ENCODE measurements at places on chromosomes 5 and 9.

- DNase-seq: peak; percentile 57
Measured at GRCh38 chr9:98707166-98708102, 1.3 kb downstream of the GABBR2 start.

- peak; percentile 82 for DNase-seq
Measured at GRCh38 chr5:56270568-56271392, 37.6 kb upstream of the ANKRD55 start.

- no peak for DNase-seq
Measured at GRCh38 chr5:116448870-116449427, 125.7 kb downstream of the SEMA6A start.

DNA sequence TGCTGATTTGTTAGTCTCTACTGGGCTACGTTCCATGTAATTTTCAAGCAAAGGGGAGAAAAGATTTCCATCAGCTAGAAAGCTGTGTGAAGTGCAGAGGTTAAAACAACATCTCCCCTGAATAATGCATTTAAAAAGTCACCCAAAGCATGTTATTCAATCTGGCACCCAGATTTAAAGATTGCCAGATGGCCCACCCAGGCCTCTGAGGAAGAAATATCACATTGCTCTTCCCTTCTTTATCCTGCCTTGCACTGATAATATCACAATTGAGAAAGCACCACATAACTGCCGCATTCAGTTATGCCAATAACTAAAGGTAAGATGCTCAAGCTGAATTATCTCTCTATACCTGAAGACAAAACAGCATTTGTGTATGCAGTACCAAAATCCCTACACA is 119.4 kb upstream of the PUM3 start:
- DNase-seq: no peak

GRCh38 chr5:147170603-147171002 is 64.2 kb upstream of the STK32A start:
- no peak for DNase-seq

DNA sequence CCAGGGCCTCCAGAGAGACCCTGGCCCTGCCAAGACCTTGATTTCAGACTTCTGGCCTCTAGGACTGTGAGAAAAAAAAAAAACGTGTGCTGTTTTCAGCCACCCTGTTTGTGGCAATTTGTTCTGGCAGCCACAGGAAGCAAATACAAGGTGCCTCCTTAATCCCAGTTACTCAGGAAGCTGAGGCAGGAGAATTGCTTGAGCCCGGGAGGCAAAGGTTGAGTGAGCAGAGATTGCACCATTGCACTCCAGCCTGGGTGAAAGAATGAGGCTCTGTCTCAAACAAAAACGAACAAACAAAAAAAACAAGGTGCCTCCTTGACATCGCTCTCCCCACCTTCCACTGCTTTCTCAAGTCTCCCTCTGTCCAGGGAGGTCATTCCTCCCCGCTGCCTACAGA is 98.0 kb downstream of the GABBR2 start:
- DNase-seq: no peak

DNA sequence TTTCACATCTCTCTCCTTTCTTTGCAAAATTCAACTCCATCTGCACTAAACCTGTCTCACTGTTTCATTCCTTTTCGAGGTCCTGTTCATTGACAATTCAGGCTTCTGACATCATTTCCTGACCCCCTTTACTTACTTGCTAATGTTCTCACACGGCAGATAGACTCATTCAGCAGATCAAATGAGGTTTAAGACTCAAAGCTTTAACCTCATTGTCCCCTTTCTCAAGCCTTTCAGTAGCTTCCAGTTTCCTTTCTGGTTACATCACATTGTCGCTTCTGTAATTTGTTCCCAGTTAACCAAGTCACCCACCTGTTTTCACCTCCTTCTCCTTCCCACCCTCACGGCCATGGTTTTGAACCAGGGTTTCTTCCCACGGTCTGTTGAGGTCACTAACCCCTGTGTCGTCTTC is 143.4 kb upstream of the OTULINL start:
- DNase-seq: peak; percentile 28

DNA sequence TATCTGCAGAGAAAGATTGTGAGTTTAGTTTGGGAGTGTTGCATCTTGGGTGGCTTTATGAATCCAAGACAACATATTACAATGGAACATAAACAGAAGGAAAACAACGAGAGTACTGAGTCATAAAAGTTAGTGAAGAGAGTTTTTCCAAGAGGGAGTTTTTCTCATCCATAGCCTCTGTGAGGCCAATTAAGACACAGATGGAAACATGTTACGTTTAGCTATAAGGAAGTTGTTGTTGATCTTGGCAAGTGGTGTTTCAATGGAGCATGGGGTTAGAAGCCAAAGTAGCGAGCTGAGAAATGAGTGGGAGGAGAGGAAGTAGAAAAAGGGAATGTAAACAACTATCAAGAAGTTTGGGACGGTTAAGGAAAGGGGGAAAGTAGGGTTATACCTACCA is 53.3 kb upstream of the SPATA31D4 start:
- DNase-seq: no peak

- DNase-seq: peak; percentile 46
Measured at GRCh38 chr5:61332358-61332749, 296 bp downstream of the ZSWIM6 start.

GRCh38 chr9:111961575-111961974 is 65.0 kb downstream of the UGCG start:
- no peak for DNase-seq

GRCh38 chr9:2727966-2728613 is 10.8 kb downstream of the KCNV2 start:
- DNase-seq: peak; percentile 2

- DNase-seq: no peak
Measured at GRCh38 chr5:94039101-94039500, 297.7 kb upstream of the POU5F2 start.

DNA sequence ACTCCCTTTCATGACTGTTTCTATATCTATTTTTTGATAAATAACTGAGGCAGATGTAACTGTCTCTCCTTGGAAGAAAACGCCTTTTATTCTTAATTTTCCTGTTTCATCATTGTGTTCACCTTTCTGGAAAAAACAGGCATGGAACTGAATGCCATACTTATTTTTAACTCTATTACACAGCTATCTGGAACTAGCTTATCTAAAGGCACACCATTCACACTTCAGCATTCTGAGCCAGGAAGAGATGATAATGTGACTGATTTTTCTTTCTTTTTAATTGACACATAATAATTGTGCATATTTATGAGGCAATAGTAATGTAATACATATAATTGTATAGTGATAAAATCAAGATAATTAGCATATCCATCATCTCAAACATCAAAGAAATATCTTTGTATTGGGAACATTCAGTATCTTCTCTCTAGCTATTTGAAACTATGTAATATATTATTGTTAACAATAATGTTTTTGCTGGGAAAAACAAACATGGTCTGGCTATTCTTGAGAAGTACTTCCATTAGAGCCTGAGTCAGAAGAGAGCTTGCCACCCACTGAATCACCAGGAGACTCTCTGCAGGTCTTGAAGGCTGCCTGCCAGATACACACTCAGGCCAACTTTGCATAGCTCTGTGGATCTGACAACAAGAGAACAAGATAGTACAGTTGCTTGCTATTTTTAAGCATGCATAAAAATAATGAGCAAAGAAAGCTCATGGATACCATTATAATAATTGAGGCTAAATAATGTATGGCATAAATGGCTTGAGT is 501.0 kb upstream of the EDIL3 start:
- DNase-seq: no peak

GRCh38 chr9:125180876-125181275 is 8.7 kb downstream of the PPP6C start:
- DNase-seq: no peak

GRCh38 chr5:31511305-31511704 is 20.6 kb downstream of the DROSHA start:
- DNase-seq: no peak

DNA sequence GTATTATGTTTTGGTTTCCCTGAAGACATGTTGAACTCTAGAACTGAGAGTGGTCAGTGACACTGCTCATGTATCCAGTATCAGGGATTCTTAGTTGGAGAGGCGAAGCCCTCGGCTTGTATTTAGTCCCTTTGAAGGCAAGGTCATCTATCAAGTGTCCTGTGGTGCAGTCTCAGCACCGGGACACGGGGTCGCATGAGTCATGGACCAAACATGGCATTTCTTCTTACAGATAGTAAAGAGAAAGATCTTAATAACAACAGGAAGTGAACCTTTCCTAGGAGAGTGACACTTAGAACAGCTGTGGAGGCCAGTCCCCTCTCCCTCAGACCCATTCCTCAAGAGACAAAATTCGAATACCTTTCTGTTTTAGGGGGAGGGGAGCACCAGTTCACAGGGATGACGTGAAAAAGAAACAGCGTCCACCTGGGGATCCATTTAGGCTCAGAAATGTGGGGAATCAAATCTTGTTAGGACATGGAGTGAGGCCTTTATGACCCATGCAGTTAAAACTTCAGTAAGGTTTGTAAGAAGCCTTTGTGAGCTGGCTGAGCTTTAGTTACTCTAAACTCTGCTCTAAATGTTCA is 86.5 kb downstream of the ADGRV1 start:
- DNase-seq: no peak

DNA sequence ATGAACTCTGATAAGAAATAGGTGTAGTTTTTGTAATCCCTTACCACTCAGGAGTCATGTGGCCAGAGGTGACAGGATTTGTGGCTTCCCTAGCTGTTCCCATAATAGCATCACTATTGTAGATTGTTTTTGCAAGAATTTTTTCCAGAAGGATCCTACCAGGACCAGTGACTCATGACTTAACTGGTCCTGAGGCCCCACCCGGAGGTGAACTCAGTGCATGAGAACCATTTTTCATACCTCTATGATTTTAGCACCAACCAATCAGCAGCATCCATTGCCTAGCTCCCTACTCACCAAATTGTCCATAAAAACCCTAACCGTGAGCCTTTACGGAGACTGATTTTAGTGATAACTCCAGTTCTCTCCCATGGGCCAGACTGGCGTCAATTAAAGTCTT is 484.8 kb downstream of the PSAT1 start:
- DNase-seq: no peak

GRCh38 chr5:157271740-157272271 is 5.9 kb downstream of the CYFIP2 start:
- peak; percentile 97 for DNase-seq

DNA sequence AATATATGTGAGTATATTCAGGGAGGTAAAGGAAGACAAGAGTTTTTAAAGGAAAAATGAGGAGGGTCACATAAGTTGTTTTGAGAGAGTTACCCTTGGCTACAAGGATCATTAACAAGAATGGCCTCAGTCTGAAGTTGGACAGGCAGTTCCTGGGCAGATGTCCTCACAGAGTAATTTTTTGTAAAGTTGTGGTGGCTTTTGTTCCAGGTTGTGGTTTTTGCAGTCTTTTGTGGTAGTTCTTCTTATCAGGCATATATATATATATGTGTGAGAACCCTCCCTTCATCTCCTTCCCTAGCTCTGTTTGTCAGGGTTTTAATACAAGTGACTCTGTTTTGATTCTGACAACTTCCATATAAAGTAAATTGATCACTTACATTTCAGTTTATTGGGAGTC is 60.0 kb downstream of the CSNK1G3 start:
- DNase-seq: no peak

DNA sequence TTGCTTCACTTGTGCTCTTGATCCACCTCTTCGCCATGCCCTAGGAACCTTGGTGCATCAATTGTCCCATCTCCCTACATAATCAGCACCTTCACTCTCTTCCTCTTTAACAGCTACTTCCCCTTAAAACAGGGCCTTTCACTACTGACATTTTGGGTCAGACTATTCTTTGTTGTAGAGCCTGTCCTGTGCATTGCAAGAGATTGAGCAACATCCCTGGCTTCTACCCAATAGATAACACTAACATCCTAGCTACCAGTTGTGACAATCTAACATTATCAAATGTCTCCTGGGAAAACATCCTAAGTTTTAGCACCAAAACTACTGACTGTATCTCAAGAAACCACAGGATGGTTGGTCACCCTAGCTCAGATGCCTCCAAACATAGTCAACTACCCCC is 854.3 kb upstream of the DMAC1 start:
- DNase-seq: no peak

- DNase-seq: no peak
Measured at GRCh38 chr9:10127867-10128266, 484.9 kb downstream of the PTPRD start.

- DNase-seq: peak; percentile 6
Measured at GRCh38 chr9:79858508-79858907, 286.7 kb downstream of the TLE4 start.

DNA sequence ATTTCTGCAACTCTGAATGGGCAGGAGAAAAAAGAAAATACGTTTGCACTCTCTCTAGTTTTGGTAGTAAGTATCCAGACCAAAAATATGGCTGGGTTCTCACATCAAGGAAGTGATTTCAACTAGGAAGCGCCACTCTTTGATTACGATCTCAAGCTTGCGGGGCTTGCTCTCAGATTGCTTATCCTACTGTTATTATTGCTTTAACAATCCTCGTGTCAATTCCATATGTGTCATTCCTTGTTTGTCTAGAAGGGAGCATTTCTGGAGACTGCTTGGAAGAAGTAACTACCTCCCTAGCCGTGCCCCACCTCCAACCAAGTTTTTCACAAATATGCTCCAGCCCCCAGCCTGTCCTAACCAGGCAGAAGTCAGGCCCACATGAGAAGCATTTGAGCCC is 3.5 kb downstream of the PRUNE2 start:
- DNase-seq: no peak

DNA sequence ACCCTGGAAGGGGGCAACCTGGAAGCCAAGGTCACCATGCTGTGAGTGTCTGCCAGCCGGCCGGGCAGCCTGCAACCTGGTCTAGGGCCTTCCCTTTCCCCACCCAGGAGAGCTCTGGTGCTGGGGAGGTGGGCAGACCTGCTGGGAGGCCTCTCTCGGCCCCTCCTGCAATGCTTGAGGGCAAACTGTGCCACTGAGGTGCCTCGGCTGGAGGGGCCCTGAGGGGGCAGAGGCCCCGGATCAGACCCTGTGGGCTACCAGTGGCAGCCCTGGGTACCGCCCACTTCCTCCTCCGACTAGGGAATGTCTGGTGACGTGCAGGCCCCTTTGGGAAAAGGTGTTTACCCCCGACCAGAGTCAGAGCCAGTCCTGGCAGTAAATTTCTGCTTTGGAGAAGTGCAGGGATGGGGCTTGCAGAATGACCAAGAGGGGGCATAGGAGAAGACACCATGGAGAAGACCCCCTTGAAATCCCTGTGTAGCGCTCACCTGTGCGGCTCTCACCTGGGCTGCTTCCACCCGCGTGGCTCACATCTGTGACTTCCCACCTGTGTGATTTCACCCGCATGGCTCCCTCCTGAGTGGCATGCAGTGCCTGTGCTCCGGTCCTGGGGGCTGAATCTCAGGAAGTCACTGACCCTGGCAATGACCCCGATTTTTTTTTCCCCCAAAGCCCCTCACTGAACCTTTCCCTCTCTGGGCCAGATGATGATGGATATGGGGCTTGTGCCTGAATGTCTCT is 1.1 kb downstream of the LCN1 start:
- no peak for DNase-seq

- DNase-seq: no peak
Measured at GRCh38 chr5:154115291-154115690, 75.2 kb upstream of the GALNT10 start.

DNA sequence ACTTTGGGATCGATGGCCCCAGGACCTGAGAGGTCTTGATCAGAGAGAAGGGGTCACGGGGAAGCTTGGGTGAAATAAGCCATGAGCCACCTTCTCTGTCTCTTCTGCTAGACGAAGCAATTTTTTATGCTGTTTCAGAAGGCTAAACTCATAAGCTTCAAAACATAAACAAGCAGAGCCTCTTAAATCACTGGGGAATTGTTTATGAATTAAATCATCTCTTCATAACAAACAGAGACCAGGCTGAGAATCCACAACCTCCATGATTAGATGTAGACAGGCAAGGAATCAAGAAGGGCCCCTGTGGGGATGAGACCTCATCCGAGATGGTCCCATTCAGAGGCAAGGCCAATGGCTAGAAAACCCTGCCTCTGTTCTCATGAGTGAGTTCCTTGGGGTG is 21.7 kb upstream of the TCOF1 start:
- DNase-seq: no peak
